Neural crest cell (in vitro differentiated cells): ENCODE measurements at places on chromosomes 1 and 21.

- no peak for DNase-seq
These were observed 49.3 kb downstream of the KCNAB2 start for GRCh38 chr1:6094801-6095505.

- DNase-seq = peak; percentile 69
These were observed 181.4 kb upstream of the KIAA0040 start for GRCh38 chr1:175373786-175374623.

DNA sequence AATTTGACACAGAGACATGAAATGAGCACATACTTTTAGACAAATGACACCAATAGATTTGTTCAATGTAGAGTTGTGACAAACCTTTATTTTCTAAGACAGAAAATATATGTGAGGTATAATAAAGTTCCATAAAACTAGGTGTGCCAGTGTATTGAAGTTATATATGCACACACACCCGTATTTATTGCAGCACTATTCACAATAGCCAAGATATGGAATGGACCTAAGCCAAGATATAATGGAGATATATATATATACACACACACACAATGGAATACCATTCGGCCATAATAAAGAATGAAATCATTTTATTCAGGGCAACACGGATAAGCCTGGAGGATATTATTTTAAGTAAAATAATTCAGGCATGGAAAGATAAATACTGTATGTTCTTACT is 1013.5 kb downstream of the KCNT2 start:
- DNase-seq = no peak

GRCh38 chr1:204227351-204227750 is 13.6 kb upstream of the GOLT1A start:
- no peak for DNase-seq

- no peak for DNase-seq
These were observed 554.5 kb upstream of the NR5A2 start for GRCh38 chr1:199472978-199473377.
